Activated T-helper 1 cell treated with Interleukin-2 at 50 U/mL for 16 hours (primary cell): ENCODE measurements at places on chromosomes 13 and 19.

GRCh38 chr13:111906816-111907215, 160.1 kb upstream of the SOX1 start:
- no peak for DNase-seq

DNA sequence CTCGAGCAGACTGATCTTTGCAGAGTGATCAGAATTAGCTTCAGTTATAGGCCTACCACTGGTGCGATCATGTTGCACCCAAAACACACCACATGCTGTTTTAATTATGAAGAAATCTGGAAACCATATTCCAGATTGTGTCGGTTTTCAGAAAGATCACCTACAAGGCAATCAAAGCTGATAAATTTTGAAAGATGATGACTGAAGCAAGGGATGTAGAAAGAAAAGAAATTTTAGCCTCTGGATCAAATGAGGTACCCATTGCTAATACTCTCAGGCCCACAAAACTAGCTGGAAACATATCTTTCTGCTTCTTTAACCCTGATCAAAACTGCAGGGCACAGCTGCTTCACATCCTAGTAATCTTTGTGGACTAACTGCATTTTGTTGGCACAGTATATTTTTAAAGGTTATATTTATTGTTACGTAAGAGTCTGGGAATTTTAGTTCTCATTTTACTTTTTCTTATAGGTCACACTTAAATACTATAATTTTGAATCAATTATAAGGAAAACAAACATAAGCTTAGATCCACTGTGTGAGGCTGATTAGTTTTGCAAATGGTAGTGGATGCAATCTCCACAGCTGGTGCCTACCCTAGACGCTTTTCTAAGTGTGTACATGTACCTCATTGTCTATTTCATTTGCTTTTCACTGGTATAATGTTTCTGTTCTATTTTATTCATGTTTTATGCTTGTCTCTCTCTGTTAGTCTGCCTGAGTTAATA, 150.9 kb downstream of the RGCC start:
- no peak for DNase-seq

DNA sequence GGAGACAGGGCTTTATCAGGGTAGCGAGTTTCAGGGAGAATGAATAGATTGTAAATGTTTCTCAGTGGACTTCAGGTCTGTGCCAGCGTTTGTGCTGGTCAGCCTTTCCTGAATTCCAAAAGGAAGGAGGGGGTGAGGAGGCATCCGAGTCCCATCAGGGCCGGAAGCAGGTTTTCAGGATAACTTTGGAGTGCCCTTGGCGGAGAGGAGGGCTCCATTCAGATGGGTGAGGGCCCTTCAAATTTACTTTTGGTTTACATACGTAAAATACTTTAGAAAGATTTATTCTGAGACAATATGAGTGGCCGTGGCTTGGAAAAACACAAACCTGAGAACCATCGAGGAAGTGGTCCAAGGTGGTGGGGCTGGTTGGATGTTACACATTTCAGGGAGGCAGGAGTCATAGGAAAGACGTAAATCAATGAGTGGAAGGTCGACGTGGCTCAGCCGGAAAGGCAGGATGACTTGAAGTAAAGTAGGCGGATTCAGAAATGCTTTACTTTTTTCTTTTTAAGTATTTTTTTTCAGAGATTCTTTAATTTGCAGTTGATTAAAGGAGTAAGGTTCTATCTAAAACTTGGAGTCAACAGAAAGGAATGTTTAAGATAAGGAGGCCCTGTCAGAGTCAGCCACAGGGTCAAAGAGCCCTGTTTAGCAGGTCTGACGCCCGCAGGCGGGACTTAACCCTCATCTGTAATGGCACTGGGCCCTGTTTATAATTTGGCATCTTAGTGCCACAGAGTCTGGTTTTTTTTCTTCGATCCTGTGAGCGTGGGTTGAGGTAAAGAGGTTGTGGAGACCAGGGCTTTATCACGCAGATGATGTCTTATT, 32.8 kb downstream of the ATP11A start:
- DNase-seq, result no peak

DNA sequence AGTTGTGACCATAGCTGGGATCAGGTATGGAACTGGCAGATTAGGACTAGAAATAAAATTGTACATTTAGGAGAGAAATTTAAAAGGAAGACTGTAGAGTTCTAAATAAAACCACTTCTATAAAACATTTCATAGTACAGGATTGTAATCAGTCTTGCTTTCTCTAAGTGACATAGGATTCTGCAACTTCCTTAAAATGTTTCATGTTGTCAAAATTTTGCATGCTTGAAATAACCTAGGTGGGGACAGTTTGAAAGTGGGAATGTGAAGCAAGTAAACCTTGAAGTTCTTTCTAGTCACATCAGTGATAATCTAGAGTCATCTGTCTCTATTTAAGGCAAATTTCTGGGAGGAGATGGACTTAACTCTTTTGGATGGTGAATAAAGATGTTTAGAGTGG, 6.7 kb downstream of the TM9SF2 start:
- DNase-seq, result no peak

DNA sequence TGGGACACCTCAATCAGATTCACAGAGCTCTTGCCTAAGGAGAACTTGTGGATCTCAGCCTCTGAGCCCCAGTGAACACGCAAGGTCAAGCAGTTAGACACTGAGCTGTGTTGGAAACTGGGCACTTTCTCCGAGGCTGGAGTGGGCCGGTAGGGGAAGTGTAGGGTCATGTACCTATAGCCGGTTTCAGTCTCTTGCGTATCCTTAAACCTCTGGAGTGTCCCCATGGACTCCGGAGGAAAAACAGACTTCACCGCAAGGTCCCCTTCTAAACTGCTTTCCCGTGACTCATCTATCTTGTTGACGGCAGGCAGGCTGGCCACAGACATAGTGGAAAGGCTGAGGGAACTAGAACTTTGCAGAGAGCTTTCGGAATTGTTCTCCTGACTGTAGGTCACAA, 11.3 kb downstream of the IQCN start:
- no peak for DNase-seq

GRCh38 chr19:10290876-10291553, 1.3 kb downstream of the ICAM5 start:
- DNase-seq, result no peak

- DNase-seq, result no peak
These were observed 23.1 kb downstream of the ITGBL1 start for GRCh38 chr13:101475536-101475935.

DNA sequence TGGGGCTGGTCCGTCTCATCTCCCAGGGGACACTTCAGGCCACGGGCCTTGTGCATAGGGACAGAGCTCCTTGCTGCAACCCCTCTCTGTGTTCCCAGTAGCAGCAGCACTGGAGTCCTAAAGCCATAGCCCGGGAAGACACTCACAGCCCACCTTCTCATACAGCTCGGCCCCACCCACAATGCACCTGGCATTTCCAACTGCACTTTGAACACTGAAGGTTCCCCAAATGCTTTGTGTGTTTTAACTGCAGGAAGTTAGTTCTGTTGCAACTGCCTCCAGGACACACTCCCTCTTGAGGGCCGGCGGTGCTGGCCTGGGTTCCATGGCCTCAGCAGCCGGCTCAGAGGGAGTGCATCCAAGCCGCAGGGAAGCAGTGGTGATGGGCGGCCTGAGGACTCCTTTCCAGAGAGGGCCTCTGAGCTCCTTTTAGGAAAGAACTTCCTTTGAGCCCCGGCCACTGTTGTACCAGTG, 22.7 kb upstream of the TMEM255B start:
- no peak for DNase-seq

GRCh38 chr19:54388802-54389139, 24.0 kb upstream of the LAIR1 start:
- DNase-seq, result no peak

- no peak for DNase-seq
These were observed 20.5 kb downstream of the EPS8L1 start for GRCh38 chr19:55096061-55096701.

DNA sequence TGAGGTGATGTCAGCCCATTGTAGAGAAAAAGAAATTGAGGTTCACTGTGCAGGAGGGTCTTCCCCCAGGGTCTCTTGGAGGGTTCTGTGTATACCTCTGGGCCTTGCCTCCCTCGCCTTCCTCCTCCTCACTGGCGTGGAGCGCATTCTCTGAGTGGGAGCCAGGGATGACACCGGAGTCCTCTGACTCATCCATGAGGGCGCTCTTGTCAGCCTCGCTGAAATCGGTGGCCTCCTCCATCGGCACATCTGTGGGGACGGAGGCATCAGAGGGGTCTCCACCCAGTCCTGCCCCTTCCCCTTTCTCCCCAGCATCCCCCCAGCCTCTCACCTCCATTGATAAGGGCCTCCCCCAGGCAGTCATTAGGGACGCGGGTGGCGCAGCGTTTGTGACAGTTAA, 16.2 kb downstream of the PRKD2 start:
- no peak for DNase-seq

DNA sequence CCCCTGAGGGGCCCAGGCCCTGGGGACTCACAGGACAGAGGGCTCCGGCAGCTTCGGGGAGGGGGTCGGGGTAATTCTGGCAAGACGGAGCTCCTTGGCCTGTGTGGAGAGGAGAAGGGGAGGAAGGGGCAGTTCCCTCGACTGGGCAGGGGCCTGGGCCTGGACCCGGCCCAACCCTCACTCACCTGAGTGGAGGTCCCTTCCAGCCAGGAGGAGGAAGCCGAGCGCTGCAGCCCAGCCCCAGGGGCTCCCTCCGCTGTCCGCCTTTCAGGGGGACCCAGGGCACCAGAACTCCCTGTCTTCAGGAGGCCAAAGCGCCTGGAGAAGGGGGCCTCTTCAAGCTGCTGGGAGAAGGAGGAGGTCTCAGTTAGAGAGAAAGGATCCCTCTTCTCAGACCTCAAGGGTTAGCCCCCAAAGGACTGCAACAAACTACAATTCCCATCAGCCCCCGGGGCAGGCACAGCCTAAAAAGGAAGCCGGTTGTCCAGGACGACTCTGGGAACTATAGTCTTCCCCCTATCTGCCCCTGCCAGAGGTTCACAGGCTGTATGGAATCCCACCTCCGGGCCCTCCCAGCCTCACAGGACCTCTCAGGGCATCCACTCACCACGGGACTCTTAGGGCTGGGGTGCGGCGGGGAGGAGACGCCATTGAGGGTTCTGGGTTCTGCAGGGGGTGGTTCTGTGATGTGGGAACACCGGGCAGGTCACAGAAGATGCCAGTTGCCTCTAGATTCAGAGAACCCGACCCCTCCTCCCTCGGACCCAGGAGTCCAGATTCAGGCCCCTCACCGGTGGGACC, 19.8 kb downstream of the EPS8L1 start:
- DNase-seq, result no peak

DNA sequence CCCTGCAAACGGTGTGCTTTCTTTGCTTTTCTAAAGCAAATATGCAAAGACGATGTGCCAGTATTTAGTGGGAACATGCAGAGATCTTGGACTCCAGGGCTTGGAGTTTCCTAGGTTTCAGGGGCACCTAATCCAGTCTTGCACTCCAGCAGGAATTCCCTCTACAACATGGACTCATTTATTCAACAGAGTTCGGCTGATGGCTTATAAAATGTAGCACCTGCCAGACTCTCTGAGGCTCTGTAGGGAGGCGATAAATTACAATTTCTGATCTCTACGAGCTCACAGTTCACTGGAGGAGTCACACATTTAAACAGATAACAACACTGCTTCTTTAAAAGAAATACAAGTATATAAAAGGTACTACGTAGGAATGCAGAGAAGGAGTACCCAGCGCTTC, 143.7 kb downstream of the FGF9 start:
- DNase-seq, result no peak

GRCh38 chr13:110560601-110561343, 750 bp downstream of the RAB20 start:
- DNase-seq, result no peak

DNA sequence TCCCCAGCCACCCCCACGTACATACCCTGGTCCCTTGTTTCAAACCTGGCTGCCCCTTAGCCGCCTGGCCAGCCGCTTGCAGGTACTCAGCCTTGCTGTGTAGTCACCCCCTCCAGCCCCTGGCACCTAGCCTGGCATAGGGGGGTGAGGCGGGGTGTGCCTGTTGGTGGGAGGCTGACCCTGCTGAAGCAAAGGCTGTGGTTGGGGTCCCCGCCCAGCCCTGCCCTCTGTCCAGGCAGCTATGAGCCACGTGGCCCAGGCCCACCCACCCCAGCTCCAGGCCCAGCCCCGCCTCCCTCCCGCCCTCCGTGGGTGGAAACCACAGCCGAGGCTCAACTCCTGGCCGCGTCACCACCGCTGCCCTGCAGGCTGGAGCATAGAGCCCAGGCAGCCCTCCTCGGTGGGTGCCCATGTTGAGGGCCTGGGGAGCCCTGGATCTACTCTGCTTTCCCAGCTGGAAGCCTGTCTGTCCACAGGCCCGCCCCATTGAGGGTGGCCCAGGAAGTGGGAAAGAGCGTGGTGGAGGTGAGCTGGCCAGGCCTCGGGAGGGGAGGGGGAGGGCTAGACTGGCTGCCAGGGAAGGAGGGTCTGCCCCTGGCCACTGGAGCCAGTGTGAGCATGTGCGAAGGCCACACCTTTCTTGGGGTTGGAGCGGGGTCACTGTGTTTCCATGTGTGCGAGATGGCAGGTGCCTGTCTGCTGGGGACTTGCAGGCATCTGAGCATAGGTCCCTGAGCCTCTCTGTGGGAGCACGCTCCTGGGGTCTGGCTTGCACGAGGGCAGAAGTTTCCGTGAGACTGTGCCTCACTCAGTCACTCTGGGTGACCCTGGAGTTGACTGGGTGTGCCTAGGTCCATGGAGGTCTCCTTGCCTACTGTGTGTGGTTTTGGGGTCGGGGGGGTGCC, 31.0 kb downstream of the PAK4 start:
- no peak for DNase-seq

GRCh38 chr19:2381148-2381820, 21.2 kb downstream of the TMPRSS9 start:
- DNase-seq, result no peak

GRCh38 chr13:30870049-30870884, 35.8 kb upstream of the MEDAG start:
- no peak for DNase-seq

GRCh38 chr13:30071969-30072817, 221.8 kb upstream of the UBL3 start:
- no peak for DNase-seq

GRCh38 chr13:45950386-45951000, 98.9 kb upstream of the SIAH3 start:
- DNase-seq, result no peak

DNA sequence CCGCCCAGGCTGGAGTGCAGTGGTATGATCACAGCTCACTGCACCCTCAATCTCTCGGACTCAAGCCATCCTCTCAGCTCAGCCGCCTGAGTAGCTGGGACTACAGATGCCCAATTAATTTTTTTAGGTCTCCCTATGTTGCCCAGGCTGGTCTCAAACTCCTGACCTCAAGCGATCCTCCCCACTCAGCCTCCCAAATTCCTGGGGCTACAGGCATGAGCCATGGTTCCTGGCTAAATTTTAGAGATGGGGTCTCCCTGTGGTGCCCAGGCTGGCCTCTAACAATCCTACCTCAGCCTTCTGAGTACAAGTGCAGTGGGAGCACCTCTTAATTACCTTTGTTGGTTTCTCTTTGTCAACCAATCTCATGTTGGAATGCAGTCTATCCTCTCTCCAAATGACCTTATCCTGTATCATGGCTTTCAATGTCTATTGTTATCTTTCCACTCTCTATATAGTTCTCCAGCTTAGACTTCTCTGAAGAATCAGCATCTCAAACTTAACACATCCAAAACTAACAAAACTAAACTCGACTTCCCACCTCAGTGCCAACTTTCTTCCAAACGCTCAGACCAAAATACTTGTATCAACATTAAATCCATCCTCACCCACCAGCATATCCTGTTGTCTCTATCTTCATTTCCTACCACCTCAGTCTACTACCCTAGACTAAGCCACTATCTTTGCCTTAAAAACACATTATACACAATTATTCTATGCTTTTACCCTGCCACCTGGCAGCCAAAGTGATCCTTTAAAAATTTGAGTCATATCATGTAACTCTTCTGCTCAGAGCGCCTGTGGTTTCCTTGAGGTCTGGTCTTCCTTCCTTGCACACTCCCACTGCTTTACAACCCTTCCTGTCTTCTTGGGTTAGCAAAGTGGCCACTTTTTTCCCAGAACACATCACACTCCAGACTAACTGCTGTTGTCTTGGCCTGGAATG, 6.7 kb downstream of the TPT1 start:
- DNase-seq, result peak; percentile 23
